Stimulated activated CD8-positive, alpha-beta memory T cell treated with anti-CD3 and anti-CD28 coated beads, Interleukin-7, amount 100 ng/mL, for 4 hours (primary cell): ENCODE measurements at places on chromosomes 2 and 18.

DNA sequence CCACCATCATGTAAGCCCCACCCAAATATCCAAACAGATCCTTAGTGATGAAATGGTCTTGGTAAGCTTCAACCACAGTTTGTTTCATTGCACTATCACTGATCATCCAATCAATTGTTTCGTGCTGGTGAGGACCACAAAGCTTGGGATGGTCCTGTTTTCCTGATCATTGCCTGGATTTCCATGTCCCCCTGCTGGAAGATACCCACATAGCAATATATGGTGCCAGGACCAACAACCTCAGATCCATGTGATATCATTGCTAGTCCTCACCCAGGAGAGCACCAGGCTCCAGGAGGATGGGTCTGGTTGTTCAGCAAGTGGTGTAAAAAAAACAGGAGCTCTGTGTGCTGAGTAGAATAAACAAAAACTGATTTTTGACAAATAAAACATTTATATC, 206.5 kb upstream of the SH3BP4 start:
- DNase-seq, result no peak

DNA sequence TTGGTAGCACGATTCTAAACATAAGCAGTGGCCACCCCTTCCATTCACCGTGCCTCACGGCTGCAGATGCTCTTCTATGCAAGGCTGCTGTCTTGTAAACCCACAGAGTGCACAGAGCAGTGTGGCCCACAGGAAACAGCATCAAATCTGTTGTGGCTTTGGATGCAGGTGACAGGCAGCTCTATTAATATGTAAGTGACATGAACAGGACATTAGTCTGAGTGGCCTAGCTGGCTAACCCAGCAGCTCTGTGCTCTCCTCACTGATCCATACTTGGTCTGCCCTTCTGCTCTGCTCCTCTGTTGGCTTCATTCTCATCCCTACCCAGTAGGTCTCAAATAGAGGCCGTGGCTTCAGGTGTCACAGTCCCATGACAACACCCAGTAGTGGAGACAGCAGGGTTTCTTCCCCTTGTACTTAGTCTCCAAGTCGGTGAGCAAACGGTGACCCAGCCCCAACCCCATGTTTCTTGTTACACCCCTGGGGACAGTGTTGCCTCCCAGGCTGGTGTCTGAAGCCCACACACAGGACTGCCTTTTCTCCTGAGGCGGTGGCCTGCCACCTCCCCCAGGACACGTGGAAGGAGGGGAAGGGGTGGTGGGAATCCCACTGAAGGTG, 5.8 kb downstream of the SH3RF3 start:
- no peak for DNase-seq

GRCh38 chr2:224221455-224221913, 180.4 kb downstream of the FAM124B start:
- DNase-seq, result no peak

DNA sequence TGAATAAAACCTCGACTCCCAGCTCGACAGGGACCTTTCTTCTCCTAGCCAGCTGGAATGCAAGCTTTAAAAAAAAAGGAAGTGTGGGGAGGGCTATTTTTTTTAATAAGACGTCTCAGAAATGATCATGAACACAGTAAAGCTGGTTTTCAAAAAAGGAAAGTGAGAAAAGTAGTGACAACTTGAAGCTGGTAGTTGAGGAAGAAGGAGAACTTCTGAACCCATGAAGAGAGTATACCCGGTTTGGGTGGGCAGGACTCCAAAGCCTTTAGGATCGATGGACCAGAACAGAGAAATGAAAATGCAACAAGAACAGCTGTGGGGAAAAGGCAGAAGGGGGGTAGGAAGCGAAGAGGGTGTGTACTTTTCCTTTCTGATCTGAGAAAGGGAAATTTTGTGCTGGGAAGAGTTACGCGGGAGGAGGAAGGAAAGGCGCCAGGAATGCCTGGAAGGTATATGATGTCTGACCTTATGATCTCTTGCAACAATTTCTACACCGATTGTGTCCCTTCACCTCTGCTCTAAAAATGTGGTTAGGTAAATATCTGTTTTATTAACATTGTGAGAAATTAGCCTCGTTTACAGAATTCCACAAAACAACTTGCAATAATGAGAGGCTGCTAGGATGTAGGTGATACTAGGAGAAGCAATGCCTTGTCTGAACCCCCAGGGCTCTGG, 22.6 kb upstream of the CYP1B1 start:
- no peak for DNase-seq

DNA sequence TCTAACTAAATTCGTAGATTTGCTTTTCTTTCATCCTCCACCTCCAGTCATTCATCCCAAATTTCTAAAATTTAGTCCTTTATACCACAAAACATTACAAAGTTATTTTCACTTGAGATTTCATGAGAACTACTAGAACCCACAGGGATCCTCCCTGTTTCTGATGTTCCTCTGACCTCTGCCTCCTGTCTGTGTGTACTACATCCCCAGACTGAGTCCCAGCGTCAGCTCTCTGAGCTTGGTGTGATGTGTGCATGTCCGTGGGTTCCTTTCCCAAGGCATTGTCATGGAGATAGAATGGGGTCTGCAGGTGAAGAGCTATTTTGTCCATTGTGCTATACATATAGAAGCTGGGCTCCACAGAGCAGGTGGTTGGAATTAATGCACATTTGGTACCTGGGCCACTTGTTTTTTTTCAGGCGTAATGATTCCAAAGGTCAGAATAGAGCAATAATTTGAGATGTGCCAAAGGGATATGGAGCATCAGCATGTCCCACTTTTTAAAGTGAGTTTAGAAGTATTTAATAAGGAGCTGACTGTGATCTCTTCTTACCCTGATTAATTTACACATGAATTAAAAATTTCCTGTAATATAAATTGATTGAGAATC, 151.2 kb upstream of the BOD1L2 start:
- no peak for DNase-seq

GRCh38 chr2:209351636-209352035, 72.2 kb upstream of the MAP2 start:
- no peak for DNase-seq

GRCh38 chr2:108621087-108621559, 86.9 kb downstream of the LIMS1 start:
- DNase-seq, result peak; percentile 58

GRCh38 chr2:36594849-36595248, 3.1 kb downstream of the FEZ2 start:
- no peak for DNase-seq
